ENCODE measurements at places on chromosomes 3 and 15.

GRCh38 chr15:72285927-72286516 is 13.7 kb upstream of the PARP6 start:
- no peak for DNase-seq

DNA sequence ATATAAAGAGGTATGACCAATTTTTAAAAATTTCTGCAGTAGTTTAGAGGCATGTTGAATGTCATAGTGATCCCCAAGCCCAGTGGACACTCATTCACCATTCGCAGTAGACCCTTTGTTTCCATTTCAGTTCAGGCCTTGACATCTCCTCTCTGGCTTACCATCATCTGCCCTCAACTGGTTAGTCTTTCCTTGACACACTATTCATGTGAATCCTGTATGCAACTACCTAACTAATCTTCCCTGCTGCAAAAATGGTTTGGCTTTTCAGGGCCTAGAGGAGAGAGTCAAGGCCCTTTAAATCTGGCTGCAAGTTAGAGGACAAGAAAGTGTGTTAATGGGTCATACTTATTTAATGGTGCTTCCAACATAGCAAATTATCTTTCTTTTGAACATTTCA is 10.9 kb downstream of the APH1B start:
- DNase-seq, result no peak

DNA sequence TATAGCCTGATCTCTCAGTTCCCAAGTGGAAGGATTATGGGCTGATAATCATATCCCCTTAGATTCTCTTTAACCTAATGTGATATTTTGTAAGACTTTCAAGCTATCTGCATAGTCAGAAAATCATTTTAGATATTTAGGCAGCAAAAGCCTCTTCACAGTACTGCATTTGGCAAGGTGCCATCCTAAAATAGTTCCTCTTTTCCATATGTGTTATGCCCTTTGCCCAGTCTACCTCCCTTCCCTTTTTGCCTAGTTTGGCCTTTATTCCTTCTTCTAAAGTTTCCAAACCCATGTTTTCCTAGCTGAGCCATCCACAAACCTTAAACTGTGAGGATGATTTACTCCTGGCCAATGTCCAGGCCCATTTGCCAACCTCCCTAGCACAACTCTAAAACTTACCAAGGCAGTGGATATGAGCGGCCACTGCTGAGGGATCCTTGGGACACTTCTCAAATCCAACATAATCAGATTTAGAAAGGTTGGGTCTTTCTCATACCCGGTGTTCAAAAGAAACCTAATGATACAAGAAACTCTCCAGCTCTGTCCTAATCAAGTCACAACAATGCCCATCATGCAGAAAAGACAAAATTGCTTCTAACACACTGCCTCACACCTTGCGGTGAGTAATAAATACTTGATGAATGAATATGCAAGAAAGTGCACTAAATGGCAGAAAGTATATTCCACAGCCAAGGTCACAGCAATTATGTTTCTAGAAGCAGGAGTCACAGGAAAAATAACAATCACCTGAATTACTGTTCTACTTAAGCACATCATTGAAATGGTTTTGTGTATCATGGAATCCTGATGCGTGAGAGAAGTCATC is 493.9 kb downstream of the NLGN1 start:
- no peak for DNase-seq

DNA sequence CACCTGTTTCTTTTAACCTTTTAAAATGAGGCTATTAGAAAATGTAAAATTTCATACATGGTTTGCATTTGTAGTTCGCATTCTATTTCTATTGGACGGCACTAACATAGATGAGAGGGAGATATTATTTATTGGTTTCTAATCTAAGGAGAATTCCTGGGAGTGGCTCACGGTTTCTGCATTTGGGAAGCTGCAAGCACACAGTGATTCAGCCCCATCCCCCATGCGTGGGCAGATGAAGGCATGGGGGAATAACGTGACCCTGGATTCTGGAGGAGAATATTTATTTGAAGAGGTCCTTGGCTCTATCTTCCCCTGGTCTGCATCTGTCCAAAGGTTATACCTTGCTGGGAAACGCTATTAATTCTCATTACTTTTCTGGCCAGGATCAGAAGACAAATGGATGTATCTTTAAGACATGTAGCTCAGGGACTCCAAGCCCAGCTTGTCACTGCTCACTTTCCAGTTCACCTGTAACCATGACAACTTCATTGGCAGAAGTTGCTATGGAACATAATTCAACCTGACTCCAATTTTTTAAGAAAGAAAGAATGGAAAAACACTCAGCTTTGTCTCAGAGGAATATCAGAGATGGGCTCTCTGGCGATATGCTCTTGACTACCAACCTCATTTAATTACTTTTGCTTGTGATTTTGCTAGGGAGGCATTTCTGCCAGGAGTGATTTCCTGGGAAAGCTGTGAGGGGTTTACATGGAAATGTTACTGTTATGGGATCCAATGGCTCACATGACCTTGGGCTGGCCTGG is 27.2 kb upstream of the POMGNT2 start:
- no peak for DNase-seq

DNA sequence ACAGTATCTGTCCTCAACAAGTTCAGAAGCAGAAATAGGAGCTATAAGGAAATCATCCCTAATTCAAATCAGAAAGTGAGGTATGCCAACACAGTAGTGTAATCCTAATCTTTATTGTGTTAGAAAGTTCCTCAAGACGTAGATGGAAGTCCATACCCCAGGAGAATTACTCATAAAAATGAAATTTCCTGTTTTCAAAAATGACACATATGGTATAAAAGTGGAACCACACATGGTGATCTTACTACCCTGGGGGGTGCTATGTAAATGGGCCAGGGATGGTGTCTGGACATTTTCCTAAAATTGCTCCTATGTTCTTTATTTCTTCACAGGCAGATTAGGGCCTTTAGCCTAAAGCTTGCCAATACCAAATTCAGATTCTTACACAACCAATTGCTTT is 204.1 kb downstream of the ARRDC4 start:
- no peak for DNase-seq

DNA sequence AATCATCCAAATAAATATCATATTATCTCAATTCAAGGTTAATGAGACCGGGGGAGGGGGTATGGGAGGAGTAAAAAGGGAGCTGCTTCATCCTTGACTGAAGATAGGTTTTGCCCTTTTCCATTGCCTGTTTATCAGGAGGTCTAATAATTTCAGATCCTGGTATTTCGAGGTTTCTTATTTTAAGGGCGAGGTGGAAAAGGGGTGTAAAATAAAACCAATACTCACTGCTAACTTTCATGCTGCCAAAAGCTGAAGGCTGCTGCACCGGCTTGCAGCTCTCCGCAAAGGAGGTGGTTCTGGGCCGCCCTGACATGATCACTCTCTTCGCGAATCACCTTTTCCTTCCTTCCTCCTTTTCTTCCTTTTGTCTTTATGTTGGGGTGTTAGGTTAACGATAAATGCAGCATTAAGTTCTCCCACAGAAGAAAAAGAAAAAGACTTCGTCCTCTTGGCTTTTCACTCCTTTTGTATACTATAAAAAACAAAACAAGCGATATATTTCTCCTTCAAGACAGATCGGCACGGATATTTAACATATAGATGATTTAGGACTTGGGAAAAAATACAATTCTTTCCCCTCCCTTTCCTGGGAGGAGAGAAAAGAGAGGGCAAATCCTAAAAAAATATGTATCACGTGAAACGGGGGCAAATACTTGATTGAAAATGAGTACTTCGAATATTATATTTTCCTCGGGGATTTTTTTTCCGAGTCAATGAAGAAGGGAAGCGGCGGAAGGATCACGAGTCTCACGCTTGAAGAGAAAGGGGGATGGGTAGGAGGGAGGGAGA is 932 bp downstream of the GSK3B start:
- DNase-seq, result no peak

Data from activated T-helper 2 cell treated with anti-CD3 and anti-CD28 coated beads, Interferon-gamma antibody, Interleukin-2, Interleukin-4, amounts not matched to agents 10 μg/mL and 5 μg/mL and 100 μg/mL, durations not matched to agents 14 hours and 24 hours and 36 hours (primary cell).